AG04450 (cell line): ENCODE measurements at places on chromosomes 5 and 9. TPM values are rescaled to one million over a fixed set of nuclear protein-coding genes. Genes with fewer than 3 reads are reported as not detected.

Gene POMT1
- 23.8 and 23.9 TPM in 2 replicates for polyA plus RNA-seq

Gene PITX1
- 72.1 and 102 TPM in 2 replicates for polyA plus RNA-seq

Gene NEUROG1
- not detected in 2 replicates for polyA plus RNA-seq

Gene ARL14EPL
- 0.05 TPM in 2 replicates for polyA plus RNA-seq

Gene GABRA1
- not detected in 2 replicates for polyA plus RNA-seq

Gene NUTM2G
- polyA plus RNA-seq, result not detected in 2 replicates
